NCI-H2171 (cell line): ENCODE measurements at places on chromosomes 1 and 21.

DNA sequence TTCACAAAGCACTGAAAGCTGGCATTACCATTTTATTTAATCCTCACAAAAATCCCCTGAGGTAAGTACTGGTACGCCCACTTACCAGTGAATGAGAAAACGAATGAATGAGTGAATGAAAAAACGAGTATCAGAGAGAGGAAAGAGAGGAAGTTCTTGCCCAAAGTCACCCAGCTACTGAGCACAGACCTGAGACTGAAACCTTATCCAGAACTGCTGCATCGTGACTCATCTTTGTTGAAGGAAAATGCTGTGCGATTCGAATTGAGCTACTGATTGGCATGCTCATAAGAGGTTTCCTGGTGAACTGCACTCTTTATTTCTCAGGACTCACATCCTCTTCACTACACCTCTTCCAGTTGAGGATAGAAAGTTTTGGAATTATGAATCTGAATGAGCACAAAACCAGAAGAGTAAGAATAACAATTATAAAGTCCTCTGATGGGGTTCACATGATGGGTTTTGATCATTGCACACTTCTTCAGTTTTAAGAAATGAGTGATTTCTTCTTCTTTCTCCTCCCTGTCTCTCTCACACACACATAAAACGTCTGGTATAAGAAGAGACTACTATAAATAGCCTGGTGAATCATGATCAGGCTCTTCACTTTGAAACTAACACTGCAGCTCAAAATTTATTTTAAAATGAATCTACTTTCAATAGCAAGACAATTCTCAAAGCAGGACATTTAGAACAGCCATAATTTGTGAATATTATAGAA lies 32.1 kb downstream of the IL12RB2 start:
- DNase-seq, result no peak

GRCh38 chr1:39294531-39294930 lies 90.0 kb downstream of the MACF1 start:
- no peak for DNase-seq

GRCh38 chr1:192133350-192133926 lies 24.8 kb upstream of the RGS18 start:
- DNase-seq, result no peak

DNA sequence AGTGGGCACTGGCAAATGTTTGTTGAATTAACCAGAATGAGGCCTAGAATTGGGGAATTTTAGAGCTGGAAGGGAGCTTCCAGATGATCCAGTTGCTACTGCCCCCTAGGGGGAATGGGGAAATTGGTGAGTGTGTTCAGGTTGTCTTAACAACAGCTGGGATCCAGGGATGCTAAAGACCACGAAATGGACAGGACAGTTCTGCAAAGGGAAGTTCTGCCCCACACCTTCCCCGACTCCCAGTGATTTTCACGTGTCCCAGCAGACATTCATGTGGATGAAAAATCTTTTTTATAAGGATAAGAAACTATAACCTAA lies 33.9 kb downstream of the TRIM62 start:
- DNase-seq, result no peak

GRCh38 chr1:110082477-110082876 lies 12.0 kb upstream of the ALX3 start:
- DNase-seq, result no peak

DNA sequence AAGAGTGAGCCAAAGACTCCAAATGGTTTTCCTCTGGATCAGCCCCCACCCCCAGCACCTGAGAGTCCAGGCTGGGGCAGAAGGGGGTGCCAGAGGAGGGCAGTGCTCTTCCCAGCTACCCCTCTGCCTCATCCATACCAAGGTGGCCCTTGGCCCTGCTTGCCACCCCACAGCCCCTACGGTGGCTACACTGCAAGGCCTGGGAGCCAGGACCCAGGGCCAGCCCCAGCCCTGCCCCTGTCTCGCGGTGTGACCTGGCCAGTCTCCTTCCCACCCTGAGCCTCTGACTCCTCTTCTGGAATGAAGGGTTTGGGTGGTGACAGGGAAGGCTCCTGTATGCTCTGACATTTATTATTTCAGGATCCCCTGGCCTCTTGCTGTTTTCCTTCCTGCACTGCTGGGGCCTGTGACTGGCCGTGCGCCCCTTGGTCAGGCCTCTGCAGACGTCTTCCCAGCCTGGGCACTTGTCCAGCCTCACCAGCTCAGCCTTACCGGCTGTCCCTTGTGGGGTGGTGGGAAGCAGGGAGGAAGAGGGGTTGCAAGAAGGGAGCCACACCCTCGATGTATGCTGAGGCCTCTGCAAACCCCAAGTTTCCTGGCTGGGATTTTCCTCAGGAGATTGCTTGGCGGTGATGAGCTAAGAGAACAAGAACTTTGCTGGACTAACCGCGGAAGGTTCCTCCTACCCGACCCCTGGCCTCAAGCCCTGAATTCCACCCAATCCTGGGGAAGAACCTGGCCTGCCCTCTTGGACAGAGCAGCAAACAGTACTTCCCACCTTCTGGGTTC lies 13.5 kb downstream of the ASAP3 start:
- DNase-seq, result no peak
